ENCODE measurements at places on chromosomes 2 and 18.

DNA sequence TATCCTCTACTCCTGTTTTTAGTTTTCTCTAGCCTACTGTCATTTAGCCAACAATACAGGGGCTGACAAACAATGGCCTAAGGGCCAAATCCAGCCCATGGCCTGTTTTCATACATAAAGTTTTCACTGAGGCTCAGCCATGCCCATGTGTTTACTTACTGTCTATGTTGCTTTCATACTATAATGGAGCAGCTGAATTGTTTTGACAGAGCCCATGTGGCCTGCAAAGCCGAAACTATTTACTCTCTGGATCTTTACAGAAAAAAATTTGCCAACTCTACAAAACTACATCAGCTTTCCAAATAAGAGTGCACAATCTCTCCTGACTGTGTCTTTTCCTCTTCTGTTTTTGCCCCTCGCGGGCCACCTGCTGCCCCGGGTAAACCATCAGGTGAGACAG is 24.0 kb downstream of the LGALSL start:
- DNase-seq: no peak

DNA sequence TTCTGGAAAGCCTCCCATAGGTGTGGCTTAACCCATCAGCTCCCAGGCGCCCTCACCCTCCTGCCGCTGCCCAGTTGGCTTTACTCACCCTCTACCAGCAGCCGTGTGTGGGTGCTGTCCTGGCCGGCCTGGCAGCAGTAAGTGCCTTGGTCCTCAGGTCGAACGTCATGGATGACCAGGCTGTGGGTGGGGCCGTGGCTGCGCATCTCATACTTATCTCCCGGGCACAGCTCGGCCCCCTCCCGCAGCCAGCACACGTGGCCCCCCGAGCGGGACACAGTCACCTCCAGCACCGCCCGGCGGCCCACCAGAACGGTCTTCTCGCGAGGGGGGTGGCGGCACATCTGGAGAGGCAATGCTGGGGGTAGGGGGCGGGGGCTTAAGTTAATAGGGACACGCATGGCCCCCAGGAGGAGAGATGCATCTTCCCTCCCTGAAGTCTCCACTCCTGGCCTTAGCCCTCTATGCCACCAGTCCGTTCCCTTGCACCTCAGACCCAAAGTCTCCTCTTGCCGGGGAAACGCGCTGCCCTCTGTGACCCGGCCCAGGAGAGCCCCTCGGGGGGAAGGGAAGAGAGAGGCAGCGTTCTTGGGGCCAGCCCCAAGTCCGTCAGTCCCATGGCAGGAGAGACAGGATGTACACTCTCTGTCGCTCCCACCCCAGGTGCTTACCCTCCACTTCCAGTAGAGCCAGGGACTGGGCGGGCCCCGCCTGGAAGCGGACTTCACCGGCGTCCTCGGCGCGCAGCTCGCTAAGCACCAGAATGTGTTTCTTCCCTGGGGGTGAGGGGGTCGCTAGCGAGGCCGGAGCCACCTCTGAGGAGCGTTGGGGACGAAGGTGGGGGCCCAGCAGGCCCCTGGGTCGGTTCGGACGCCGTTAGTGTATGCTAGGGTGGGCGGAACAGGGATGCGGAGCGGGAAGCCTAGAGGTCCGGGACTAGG is 7.9 kb downstream of the TMEM198 start:
- no peak for DNase-seq

GRCh38 chr2:196169516-196169915 is 1.9 kb downstream of the STK17B start:
- no peak for DNase-seq

GRCh38 chr2:37167636-37168180 is 10.9 kb upstream of the EIF2AK2 start:
- DNase-seq: no peak

DNA sequence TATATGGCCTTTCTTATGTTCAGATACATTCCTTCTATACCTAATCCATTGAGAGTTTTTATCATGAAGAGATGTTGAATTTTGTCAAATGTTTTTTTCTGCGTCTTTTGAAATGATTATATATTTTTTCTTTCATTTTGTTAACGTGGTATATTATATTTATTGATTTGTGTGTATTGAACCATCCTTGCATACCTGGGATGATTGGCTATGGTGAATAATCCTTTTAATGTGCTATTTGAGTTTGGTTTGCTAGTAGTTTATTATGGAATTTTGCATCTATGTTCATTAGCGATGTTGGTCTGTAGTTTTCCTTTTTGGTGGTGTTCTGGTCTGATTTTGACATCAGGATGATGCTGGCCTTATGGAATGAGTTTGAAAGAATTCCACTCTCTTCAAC is 11.8 kb downstream of the IL36G start:
- no peak for DNase-seq

- DNase-seq: no peak
Observed at GRCh38 chr2:183009249-183009899, 28.9 kb downstream of the NCKAP1 start.

All from GM04503 (cell line).